ENCODE measurements at places on chromosomes 5 and 9.

DNA sequence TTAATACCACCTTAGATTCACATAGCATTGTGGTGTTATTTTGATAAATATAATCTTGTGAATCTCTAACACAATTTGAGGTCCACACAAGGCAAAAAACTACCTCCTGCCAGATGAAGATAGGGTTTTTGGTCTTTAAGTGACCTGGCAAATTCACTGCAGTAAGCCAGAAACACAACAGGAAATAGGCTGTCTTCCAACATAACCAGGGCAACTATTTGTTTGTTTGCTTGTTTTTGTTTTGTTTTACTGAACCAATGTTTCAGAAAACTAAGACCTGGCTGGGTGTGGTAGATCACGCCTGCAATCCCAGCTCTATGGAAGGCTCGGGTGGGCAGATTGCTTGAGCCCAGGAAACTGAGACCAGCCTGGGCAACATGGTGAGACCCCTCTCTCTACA lies 95.5 kb downstream of the USP20 start:
- DNase-seq: no peak

GRCh38 chr5:55969956-55970355 lies 24.8 kb downstream of the IL6ST start:
- no peak for DNase-seq

DNA sequence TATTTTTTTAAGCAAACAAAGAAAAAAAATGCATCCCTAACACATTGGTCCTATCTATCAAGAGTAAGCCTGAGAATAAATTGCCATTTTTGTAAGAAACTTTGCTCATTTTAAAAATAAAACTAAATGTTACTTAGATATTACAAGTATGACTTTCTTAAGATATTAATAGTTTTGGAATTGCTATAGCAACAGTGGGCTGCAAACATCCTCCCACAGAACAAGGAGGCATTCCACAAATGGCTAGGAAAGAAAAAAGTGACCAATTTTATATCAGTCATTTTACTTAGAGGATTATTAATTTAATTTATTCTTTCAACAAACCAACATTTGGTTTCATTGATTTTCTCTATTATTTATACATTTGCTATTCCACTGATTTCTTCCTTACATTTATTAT lies 63.7 kb downstream of the LURAP1L start:
- no peak for DNase-seq

DNA sequence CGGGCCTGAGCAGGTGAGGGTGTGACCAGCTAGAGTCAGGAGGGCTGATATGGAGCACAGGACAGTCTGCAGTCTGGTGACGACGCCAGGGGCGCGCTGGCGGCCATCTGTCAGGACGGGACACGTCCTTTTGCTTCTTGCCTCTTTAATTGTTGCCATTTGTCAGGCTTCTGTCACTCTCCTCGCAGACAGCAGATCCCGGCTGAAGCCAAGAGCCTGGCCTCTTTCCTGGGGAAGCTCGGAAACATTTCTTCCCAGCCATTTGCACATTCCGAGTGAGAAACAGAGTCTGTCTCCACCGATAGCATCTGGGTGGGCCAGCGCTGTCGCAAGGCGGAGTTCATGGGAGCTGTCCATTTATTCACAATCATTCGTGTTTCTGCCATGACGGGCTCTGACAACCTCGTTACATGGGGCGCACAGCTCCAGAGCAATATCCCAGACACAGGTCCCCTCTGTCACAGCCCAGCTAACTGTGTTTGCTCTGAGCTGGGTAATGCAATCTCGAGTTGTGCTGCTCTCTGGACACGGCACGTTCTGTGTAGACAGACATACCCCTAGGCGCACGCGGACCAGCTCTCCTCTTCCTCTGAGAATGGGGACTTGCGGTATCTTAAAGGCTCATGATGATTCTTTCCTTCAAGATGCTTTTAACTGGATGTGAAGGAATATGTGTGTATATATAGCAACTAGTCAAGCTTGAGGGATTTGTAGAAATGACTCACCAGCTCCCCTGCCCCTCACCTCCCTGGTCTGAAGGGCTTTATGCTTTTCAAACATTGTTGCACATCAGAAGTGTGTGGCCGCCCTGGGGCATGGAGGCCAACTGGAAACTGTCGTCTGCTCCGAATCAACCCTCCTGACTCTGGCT lies 105.3 kb upstream of the FCN2 start:
- no peak for DNase-seq

- peak; percentile 31 for DNase-seq
Measured at GRCh38 chr9:109355564-109356297, 34.9 kb upstream of the EPB41L4B start.

GRCh38 chr5:125455041-125455440 lies 708.6 kb upstream of the ZNF608 start:
- no peak for DNase-seq

GRCh38 chr9:113341712-113342410 lies 1.8 kb upstream of the WDR31 start:
- DNase-seq: no peak
